H9 (cell line): ENCODE measurements at places on chromosomes 3 and 15.
A peak's percentile ranks its signal among the peaks of the same experiment; 100 is the strongest.

DNA sequence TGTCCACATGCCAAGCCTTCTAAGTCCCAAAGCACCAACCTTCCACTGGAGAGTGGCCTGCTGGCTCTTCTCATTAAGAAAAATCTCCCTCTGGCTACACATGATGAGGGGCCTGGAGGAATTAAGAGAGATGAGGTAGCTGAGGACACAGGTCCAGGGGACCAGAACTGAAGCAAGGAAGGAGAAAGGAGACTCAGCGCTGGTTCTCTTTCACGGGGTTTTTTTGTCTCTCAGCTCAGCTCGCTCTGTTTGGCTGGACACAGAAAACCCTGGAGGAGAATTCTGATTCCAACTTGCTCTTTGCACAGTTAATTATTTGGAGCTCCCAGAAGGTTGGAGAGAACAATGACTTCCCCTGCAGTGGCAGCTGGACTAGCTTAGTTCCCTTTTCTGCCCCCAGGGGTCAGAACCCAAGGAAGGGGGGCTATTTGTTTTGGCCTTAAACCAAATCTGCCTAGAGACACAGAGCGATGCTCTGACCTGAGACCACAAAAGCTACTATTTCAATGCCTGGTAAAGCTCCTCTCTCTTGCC lies 507.6 kb downstream of the FHIT start:
- DNase-seq, result peak; percentile 51

DNA sequence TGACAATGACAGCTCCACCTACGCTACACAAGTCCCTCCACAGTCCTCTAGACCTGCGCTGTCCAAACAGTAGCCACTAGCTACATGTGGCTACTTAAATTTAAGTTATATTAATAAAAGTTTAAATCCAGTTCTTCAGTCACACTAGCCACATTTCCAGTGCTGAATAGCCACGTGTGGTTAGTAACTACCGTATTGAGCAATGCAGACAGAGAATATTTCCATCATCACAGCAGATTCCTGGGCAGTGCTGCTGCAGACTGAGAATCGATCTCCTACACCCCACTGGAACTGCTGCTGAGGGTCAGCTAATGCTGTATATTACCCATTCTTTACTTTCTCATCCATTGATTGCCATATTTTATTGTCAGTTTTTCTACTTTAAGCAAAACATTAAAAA lies 40.9 kb downstream of the HDC start:
- DNase-seq, result no peak

DNA sequence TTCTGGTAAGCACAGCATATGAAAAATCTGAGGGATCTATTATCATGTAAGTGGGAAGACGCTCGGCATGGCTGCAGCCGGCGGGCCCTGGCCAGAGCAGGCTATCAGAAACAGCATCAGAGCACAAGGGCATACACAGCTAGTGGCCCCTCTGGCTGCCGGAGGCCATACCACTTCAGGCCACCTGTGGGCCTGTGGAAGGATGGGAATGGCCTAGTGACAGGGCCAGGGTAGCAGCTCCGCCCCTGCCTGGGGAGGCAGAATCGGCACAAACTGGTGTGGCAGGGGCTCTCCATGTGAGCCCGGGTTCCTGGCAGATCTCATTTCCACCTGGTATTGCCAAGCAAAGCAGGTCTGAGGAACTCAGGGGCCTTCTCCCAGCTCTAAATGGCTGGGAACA lies 46.4 kb downstream of the SH3BP5 start:
- peak; percentile 71 for DNase-seq

- no peak for DNase-seq
These were observed 168.4 kb upstream of the CADPS start for GRCh38 chr3:63043631-63044030.

DNA sequence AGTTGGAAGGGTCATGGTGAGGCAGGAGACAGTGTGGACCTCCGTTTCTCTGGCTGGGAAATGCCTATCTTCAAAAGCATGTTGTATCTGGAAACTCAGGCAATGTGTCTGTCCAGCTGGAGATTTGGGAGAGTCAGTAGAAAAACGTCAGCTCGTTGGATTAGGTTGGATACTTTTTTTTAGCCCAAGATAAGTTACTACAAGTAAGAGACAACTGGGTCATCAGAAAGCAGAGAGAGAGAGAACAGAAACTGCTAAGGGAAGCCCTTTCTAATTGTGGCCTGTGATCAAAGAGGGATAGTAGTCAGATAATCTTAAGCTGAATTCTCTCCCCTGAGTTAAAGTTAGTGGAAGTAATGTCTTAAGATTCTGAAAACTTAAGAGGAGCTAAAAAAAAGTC lies 78.9 kb upstream of the ZNF280D start:
- DNase-seq, result no peak

DNA sequence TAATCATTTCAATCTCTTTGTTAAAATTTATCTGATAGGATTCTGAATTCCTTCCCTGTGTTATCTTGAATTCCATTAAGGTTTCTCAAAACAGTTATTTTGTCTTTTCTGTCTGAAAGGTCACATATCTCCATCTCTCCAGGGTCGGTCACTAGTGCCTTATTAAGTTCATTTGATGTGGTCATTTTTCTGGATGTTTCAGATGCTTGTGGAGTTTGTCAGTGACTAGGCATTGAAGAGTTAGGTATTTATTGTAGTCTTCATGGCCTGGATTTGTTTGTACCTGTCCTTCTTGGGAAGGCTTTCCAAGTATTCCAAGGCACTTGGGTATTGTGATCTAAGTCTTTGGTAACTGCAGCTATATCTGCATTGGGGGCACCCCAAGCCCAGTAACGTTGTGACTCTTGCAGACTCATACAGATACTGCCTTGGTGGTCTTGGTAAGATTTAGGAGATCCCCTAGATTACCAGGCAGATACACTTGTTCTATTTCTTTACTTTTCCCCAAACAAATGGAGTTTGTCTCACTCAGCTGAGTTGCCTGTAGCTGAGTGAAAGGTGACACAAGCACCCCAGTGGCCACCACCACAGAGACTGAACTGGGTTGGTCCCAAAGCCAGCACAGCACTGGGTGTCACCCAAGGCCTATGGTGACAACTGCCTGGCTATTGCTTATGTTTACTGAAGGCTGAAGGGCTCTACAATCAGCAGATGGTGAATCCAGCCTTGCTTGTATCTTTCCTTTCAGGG lies 18.9 kb upstream of the SLC27A2 start:
- DNase-seq, result no peak

GRCh38 chr3:139325551-139325950 lies 18.3 kb upstream of the MRPS22 start:
- no peak for DNase-seq
